Central memory CD8-positive, alpha-beta T cell (primary cell): ENCODE measurements at places on chromosomes 11 and 22.

DNA sequence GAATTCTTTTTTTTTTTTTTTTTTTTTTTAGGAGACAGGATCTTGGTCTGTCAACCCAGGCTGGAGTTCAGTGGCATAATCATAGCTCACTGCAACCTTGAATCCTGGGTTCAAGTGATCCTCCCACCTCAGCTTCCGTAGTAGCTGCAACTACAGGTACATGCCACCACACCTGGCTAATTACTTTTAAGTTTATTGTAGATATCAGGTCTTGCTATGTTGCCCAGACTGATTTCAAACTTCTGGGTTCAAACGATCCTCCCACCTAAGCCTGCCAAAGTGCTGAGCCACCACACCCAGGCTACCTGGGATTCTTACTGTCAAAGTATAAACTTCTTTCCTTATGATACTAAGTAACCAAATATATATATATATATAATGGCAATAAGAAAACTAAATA, 50.9 kb upstream of the CHRNA10 start:
- no peak for DNase-seq

DNA sequence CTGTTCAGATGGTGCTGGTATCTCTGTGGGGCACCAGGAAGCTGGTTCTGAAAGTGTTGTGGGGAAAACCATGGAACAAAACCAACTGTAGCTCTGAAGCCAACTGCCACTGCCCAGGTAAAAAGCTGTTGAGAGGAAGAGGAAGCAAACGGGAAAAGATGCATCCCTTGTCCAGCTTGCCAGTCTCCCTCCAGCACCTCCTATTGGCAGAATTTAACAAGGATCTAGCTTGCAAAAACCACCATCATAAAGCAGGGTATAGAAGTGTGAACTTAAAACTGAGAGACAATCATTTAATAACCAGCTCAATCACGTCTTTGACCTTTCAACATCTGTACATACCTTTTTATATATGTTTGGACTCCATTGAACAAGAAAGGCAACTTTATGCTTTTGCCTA, 4.5 kb downstream of the PATE1 start:
- DNase-seq: no peak

GRCh38 chr11:114607753-114608459, 12.3 kb upstream of the NXPE4 start:
- no peak for DNase-seq

DNA sequence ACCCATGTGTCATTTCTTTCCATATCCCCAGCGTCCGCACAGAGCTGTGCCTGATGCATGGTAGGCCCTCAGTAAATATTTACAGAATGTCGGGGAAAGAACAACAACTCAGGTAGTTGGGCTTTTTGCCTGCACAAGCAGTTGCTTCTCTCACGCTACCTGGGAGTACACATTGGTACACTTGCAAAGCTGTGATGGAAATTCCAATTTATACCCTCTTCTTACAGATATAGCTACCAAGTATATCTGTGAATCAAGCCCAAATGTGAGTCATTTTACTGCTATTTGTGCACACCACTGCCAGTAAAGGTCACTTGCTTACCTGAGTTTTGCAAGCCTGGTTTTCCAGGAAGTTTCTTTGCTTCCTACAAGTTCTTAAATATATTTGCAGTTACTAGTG, 333.0 kb upstream of the NARS2 start:
- DNase-seq: no peak

- no peak for DNase-seq
These were observed 32.7 kb downstream of the P4HA3 start for GRCh38 chr11:74278721-74279161.

DNA sequence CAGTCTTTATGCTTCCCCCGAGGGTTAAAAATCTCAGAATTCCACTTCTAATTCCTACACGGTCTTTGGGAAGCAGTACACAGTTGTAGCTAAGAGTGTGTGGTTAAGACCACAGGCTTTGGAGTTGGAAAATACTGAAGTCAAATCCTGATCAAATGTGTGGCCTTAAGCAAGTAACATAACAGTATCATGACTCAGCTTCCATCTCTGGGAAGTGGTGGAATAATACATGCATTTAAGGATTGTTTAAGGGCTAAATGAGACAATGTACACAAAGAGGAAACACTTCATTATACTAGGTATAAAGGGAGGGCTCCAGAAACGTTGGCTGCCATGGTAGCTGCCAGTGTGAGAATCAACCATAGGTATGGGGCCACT, 71.5 kb downstream of the FAT3 start:
- no peak for DNase-seq

GRCh38 chr11:122559734-122560382, 95.7 kb upstream of the UBASH3B start:
- DNase-seq: no peak

- no peak for DNase-seq
These were observed 54.4 kb downstream of the SLC17A6 start for GRCh38 chr11:22392561-22392960.

- DNase-seq: no peak
These were observed 10.5 kb upstream of the C11orf24 start for GRCh38 chr11:68282141-68282860.

DNA sequence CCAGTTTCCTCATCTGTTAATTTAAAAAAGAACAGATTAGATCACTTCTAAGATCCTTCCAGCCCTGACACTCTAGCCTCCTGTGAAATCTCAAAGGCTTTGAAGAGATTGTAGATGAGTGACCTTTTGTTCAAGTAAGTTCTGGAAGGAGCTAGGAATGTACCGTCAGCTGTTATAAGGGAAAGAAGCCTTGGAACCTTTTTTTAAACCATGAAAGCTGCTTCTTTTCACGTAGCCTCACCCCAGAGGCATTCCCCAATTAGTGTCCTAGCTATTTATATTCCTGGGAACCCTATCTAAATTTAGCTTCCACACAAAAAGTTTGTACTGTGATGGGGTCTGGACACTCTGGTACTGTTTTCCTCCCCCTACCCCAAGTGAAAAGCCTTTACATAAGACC, 35.8 kb upstream of the SLN start:
- no peak for DNase-seq

DNA sequence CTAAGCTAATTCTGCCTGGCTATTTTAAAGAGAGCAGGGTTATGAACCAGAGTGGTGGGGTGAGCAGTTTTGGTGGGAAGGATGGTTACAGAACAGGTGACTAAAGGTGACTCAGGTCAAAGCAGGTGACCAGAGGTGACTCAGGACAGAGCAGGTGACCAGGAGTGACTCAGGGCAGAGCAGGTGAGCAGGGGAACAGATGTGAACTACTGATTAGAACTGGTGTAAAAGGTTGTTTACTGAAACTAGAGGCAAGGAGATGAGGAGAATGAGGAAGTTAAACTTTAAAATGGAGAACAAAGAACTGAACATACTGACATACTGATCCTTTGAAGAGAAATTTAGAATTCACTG, 15.4 kb upstream of the HYLS1 start:
- DNase-seq: no peak

DNA sequence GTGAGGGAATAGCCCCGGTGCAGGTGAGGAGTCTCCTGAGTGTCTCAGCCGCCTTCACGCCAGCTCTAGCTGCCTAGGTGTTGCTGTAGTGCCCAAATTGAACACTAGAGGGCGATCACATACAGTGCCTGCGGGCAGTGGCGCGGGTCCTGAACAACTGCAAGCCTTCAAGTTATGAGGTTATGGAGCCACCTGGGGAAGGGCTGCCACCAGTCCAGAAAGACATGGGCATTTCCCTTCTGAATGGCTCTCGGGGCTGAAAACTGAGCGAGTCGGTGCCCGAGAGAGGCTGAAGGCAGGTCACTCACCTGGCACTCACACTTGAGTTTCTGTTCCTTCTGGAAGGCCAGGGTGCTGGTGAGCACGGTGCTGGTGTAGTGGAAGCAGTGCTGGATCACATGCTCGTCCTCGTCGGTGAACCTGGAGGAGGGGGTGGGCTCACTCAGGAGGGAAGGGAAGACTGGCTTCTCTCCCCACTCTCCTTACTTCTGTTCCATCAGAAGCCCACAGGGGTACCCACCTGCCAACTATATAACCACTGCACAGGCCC, 88.4 kb downstream of the PDE2A start:
- DNase-seq: peak; percentile 44

- no peak for DNase-seq
These were observed 19.7 kb downstream of the SLC37A2 start for GRCh38 chr11:125082611-125083311.

DNA sequence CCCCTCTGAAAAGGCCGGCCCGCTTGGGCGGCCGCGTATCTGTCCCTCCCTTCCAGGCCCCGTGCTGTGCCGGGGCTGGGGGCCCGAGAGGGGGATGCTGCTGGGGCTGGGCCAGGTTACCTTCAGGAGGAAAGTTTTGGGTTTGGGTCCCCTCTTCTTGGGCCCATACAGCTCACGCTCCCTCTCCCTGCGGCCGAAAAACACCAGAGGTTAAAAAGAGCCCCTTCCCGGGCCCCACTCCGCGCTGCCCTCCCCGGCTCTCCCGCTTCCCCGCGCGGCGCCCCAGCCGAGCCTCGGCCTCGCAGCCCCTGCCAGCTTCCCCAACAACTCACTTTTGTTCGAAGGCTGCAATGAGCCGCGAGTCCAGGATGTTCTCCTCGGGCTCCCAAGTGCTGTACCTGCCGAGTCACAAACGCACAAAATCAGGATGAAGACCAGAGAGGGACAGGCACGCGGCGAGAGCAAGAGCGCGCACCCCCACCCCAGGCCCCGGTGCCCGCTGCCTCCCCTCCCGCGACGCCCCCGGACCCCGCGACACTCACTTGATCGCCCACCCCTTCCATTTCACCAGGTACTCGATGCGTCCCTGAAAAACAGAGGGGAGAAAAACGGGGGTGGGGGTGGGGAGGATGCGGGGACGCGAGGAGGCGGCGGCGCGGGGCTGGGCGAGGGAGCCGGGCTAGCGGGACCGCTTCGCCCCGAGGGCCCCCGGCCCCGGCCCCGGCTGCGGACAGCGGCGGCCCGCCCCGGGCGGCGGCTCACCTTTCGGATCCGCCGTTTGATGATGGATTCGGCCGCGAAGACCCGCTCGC, 450 bp downstream of the CBX6 start:
- DNase-seq: peak; percentile 18

GRCh38 chr22:29690476-29690875, 29.3 kb upstream of the CABP7 start:
- no peak for DNase-seq

GRCh38 chr11:1458340-1459218, 28.0 kb downstream of the MOB2 start:
- no peak for DNase-seq

DNA sequence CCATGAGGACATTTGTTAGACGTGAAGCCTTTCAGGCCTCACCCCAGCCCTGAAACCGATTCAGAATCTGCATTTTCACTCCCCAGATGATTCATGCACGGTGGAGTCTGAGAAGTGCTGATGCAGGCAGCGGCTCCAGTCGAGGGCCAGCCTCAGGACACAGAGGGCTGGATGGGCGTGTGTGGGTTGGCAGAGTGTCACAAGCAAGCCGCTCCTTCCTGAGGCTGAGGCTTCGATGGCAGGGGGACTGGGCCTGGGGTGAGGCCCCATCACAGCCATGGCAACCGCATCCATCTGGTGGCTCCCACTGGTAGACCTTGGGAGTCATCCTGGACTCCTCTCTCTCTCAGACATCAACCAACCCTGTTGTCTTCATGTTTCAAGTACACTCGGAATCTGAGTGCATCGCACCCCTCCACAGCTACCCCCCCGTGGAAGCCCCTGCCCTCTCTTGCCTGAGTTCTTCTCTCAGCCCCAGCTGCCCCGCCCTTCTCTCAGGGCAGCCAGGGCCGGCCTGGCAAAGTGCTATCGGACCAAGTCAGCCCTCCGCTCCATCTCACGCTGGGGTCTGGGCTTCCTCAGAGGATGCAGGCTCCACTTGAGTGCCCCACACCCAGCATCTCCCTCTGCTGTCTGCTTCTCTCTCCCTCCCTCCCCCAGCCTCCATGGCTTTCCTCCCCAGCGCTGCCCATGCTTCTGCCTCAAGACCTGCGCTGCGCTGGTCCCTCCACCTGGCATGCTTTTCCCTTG, 10.6 kb downstream of the KCNC1 start:
- DNase-seq: no peak

GRCh38 chr11:86145439-86146156, 76.7 kb upstream of the PICALM start:
- no peak for DNase-seq

DNA sequence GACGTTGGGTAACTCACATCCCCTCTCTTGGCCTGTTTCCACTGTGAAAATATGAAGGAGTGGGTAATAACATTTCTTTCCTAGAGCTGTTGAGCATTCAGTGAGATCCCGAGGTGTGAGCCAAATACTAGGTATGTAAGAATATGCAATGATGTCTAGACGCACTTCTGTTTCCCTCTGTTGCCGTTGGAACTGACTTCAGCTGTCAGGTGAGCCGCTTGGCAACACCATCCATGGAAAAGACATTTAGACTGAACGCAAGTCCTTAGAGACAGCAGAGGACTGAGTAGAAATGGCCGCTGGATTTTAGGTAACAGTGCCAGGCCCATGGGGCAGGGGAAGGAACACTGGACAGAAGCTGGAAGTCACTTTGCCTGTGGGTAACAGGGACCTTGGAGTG, 29.5 kb upstream of the SHANK2 start:
- no peak for DNase-seq

GRCh38 chr11:59040607-59041006, 45.5 kb upstream of the GLYATL1B start:
- no peak for DNase-seq
